Kidney epithelial cell (primary cell): ENCODE measurements at places on chromosomes 5 and 9. TPM values are rescaled to one million over a fixed set of nuclear protein-coding genes. Genes with fewer than 3 reads are reported as not detected.

Gene PCDHA3
- total RNA-seq = 0.07 and 0.25 TPM in 2 replicates

GRCh38 chr5:121525706-121526105, 326.0 kb upstream of the FTMT start:
- no peak for DNase-seq

DNA sequence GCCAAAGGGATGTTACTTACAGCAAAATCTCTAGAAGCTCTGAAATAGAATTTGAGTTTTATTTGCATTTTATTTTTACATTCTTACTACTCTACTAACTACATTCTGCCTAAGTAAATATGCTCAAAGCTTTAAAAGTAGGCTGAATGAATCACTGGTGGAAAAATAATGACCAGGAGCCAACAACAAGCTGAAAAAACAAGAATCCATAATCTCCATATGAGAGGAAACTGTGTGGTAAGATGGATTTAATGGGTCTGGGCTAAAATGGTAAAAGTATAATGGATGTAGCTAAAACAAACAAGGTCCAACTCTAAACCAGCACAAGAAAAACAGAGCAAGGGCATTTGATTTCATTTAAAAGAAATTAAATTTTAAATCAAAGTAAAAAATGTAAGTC, 525.8 kb upstream of the FTMT start:
- no peak for DNase-seq

Gene STK10
- total RNA-seq = 23.3 and 24.7 TPM in 2 replicates

GRCh38 chr5:38938424-38938823, 92.6 kb downstream of the OSMR start:
- no peak for DNase-seq

Gene PRRX2
- 0.27 TPM in 1 of 2 replicates, not detected in the other for total RNA-seq

- no peak for DNase-seq
Measured at GRCh38 chr5:67297376-67297775, 100.8 kb upstream of the CD180 start.

DNA sequence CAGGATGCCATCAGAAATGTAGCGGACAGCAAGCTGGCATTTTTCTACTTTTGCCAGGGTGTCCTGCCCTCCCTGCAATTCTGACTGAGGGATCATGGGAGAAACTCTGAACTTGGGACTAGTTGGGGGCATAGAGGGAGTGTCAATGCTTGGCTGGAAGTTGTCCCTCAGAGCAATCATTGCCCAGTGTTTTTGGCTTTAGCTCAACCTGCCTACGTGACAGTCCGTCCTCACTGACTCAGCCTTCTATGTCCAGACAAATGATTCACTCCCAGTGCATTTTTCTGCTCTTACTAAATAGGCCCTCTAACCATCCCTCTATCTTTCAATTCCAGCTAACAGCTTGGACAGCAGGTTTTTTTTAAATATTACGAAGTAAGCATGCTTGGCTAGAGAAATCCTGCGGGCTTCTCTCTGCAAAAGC, 627.4 kb downstream of the TLR4 start:
- peak; percentile 81 for DNase-seq

DNA sequence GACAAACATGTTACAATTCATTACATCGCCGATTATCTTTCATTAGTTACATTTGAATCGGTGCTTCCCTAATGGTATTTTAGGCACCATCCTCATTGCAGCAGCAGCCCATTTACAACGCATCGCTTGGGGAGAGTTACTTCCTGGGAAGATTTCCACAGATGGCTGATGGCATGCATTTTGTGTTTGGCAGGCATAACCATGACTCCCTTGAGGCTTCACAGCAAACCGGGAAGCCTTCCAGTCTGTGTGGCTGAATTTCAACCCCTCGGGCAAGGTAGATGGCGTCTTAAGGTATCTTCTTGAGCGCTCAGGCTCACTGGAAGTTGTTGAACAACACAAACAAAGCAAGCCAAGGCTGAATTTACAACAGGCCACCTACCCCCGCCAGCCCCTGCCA, 1.6 kb upstream of the DNAH5 start:
- DNase-seq = no peak

- DNase-seq = no peak
Measured at GRCh38 chr5:34469971-34470370, 186.2 kb upstream of the RAI14 start.

DNA sequence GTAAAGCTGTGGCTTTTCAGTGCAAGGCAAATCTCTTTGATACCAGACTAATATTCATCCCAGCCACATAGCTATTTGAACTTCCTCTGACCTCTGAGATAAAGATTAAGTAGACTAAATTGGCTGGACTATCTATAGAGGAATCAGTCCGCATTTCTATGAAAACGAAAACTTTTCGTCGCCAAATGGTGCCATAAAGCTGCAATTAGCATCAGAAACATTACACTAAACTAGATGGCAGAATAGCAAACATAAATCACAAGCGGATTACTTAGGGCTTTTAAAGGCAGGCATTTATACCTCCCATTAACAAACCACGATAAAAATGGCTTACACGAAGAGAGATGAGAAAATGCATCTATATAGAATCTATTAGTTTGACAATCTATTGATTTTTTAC, 1009.7 kb upstream of the CDH6 start:
- DNase-seq = no peak

DNA sequence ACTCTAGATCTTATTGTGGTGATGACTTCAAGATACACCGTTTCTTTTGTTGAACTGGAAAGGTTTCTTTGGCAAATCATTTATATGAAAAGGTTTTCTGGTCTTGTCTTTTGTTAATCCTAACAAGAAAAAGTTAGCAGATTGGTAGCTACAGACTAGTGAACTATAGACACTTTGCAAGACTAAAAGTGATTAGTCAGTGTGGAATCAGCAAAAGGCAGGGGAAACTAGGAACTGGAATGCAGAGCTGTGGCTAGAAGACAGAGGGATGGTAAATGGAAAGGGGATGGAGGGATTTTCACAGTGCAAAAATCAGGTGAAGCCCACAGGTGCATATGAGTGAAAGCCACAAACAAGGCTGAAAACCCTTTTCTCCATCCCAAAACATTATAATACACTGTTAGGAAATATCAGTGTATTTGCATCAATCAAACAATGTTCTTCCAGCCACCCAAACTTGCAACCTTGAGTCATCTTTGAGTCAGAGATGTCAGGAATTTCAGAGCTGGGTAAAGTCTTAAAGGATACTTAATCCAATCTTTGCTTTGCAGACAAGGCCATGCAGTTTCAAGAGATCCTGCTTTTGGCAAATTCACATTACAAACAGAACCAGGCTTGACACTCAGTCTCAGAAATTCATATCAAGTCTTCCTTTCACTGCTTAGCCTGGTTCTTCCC, 52.7 kb downstream of the PLK2 start:
- DNase-seq = peak; percentile 51

- DNase-seq = no peak
Measured at GRCh38 chr9:92610470-92611420, 59.2 kb downstream of the IPPK start.

DNA sequence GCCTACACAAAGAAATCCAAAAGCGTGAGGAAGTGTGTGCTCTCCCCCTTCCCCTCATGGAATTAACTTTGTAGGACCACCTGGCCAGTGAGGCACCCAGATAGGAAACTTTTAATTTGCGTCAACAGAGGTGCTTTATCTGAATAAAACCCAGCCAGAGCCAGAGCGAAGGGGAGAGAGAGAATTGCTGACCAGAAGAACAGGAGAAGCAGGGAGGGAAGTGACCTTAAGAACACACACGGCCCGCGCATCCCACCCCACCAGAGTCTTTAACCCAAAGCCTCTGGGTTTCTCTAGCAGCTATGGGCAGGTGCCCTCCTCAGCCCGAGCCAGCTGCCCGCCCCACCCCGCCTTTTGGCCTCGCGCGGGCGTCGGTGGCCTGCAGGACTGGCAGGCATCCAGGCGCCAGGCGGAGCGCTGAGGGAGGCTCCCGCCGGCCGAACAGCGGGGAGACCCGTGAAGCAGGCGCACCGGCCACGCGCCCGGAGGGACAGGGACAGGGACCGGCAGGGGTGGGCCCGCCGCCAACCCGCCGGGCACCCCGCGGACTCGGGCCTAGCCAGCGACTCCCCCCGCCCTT, 580 bp downstream of the ERAP1 start:
- no peak for DNase-seq

Gene MARCOL
- not detected in 2 replicates for total RNA-seq

- no peak for DNase-seq
Measured at GRCh38 chr9:4299005-4299795, 668 bp downstream of the GLIS3 start.

DNA sequence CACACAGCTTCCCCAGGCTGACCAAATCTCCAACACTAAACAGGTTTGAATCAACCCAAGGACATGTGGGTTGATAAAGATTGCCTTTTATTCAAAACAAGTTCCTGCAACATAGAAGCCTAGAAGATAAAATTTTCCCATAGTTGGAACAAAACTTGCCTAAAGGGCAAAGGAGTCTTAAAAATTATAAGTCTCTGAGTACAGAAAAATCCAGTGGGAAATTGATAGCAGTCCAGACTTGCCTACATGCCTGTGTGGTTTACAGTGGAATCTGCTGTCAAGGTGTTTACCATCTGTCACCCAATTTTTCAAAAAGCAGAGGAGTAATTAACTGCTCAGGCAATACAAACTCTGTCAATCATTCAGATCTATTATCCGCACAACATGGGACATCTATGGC, 168.2 kb downstream of the PPP2R2B start:
- DNase-seq = no peak

- DNase-seq = no peak
Measured at GRCh38 chr9:20353931-20354652, 268.2 kb downstream of the MLLT3 start.

Gene BARHL1
- not detected in 2 replicates for total RNA-seq

Gene PPP3R2
- total RNA-seq = not detected in 2 replicates

- no peak for DNase-seq
Measured at GRCh38 chr5:159990506-159990905, 18.4 kb upstream of the TTC1 start.

Gene GARIN3
- not detected in 2 replicates for total RNA-seq

- no peak for DNase-seq
Measured at GRCh38 chr9:86764221-86764624, 183.1 kb downstream of the GAS1 start.

Gene NUTM2G
- total RNA-seq = not detected in 2 replicates

Gene RANBP17
- 7.1 and 10.4 TPM in 2 replicates for total RNA-seq

DNA sequence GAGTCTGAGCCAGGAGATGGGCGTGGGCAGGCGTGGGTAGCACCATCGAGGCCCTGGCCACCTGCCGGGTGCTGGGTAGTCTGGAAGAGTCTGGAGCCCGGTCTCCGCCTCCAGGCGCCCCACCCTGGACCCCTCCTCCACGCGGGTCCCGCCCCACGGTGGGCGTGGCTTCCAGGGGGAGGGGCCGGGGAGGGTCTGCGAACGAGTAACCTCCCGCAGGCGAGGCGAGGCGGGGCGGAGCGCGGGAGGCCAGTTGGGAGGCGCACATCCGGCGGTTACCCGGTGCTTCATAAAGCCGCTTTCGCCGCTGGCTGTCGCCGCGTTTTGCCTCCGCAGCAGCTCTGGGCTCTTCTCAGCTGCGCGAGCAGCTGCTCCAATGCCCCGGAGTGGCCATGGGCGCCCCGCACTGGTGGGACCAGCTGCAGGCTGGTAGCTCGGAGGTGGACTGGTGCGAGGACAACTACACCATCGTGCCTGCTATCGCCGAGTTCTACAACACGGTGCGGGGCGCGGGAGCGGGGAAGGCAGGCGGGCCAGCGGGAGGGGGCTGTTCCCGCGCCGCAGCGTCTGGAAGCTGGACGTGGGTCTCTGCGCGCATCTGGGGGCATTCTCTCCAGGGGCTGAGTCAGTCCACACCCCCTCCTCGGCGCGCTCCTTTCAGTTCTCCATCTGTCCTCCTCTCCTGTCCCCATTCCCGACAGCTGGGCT, at the start of gene ACER2:
Gene ACER2 (plus strand): TSS at position 317 of the 708 bp plus-strand sequence. CDS start 76 bp downstream, at position 393.
- peak; percentile 54 for DNase-seq

DNA sequence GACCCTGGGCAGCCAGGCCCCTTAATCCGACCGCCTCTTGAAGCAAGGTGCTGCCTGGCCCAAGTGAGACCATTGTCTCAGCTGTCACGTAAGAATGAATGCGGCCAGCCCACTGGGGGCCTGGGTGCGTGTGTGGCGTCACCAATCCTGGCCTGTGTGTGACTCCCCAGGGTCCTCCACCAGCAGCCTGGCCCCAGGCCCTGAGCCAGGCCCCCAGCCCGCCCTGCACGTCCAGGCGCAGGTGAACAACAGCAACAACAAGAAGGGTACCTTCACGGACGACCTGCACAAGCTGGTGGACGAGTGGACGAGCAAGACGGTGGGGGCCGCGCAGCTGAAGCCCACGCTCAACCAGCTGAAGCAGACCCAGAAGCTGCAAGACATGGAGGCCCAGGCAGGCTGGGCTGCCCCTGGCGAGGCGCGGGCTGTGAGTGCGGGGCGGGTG, 124.2 kb downstream of the WNK2 start:
- DNase-seq = no peak

DNA sequence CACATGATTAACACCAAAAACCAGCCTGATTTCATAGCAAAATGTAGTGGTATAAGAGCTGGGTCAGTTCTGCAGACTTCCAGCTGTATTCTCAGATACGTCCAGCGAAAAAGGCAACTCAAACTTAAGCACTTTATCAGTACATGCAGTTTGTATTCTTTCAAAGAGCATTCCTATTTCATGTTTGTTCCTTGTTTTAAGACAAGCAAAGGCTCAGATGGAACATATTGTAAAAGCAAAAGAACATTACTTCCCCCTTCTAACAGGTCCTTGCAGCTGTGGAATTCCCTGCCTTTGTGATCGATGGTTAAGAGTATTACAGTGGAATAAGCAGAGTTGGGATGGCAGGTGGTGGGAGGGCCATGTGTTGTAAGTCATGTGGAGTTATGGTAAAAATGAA, 86.3 kb upstream of the GRHPR start:
- DNase-seq = no peak

DNA sequence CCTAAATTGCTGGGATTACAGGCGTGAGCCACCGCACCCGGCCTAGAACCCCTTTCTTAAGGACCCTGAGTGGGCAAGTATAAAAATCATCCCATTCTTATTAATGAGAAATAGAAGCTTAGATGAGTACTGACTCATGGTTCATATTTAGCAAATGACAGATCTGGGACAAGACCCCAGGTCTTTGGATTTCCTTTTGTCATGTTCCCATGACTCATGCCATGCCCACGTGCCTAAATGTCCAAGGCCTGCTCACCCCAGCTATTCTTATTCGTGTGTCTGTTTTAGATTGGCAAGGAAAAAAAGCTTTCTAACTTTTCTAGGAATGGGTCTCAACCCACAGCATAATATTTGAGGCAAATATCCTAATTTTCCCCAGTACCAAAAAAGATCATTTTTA, 57.7 kb upstream of the RPS23 start:
- no peak for DNase-seq

GRCh38 chr5:79929095-79929494, 62.0 kb downstream of the MTX3 start:
- no peak for DNase-seq

DNA sequence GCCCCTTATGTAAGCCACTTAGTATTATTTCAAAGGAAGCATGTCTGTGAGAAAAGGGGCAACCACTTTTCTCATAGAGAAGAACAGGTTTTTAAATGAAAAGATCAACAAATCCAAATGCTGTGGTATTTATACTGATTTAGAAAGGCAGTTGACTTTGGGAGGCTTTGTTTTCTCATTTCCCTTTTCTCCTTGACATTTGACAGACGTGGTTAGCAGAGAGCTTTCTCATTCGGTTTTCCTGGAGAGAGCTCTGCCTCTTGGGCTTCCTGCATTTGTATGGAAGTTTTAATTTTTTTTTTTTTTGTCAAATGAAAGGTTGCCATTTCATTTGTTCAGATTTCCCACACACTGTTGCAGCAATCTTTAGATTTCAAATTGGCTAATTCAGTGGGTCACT, 62.5 kb downstream of the EXOSC2 start:
- no peak for DNase-seq

- no peak for DNase-seq
Measured at GRCh38 chr5:141944076-141944475, 13.9 kb downstream of the PCDH12 start.

Gene GPR21
- 0.63 TPM in 1 of 2 replicates, not detected in the other for total RNA-seq

Gene ZNF879
- 2.3 and 4.4 TPM in 2 replicates for total RNA-seq

Gene PLCXD3
- 0.48 and 0.84 TPM in 2 replicates for total RNA-seq

- DNase-seq = no peak
Measured at GRCh38 chr5:170314541-170315095, 17.0 kb upstream of the LCP2 start.
